ENCODE measurements at places on chromosomes 12 and 14.
A peak's percentile ranks its signal among the peaks of the same experiment; 100 is the strongest.

GRCh38 chr14:100911665-100912316, 8.3 kb upstream of the RTL1 start:
- no peak for DNase-seq

DNA sequence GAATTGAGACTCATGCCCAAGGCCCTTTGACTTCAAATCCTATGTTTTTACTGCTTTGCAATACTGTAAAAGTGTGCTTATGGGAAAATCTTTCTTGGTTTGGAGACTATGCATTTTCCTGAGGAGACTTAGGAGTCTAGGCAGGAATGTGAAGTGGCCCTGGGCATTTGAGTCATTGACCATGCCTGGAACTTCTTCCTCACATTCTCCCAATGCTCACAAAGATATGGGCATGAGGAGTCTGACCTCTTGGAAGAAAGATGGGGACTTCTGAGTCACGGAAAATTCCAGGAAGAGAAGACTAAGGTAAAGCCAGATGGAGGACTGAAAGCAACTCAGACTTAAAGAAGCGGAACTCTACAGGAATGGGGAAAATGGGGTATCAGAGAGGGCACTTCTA, 38.2 kb upstream of the ZNF641 start:
- DNase-seq = no peak

DNA sequence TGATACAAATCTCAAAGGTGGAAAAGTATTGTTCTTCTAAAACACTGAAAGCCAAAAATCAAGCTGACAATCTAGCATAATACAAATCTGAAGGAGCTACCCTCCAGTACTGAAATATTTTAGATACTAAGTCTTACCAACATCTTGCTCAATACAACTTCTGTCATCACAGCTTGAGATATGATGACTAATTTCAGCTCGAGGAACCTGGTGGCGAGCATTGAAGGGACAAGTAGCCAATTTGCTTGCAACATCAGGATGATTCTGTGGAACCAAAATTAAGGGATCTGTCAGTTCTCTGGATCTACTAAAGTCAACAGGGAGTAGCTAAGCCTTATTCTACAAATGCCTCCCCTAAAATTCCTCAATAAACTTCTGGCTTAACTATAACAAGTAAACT, 10.4 kb downstream of the GTSF1 start:
- DNase-seq = peak; percentile 62

- no peak for DNase-seq
Observed at GRCh38 chr12:109881752-109882151, 1.4 kb upstream of the GLTP start.

- no peak for DNase-seq
Observed at GRCh38 chr12:3490895-3491144, 183 bp upstream of the PRMT8 start.

DNA sequence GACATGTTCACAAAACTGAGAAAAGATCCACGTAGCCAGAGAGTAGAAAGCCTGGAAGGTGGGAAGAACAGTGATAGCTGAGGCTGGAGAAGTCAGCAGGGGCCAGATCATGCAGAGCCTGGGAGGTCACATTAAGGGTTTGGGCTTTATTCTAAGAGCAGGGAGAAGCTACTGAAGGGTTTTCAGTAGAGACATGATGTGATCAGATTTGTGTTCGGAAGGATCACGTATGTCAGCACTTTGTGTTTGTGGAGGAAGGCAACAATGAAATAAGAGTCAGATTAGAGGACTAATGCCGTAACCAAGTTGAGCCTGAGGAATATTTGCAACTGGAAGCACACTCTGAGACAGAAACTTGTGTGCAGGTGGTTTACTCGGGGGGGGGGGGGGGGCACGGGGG, 4.2 kb upstream of the PCK2 start:
- DNase-seq = no peak

- no peak for DNase-seq
Observed at GRCh38 chr12:105348142-105348541, 17.7 kb downstream of the C12orf75 start.

- peak; percentile 17 for DNase-seq
Observed at GRCh38 chr12:108333898-108334699, 5.0 kb downstream of the CMKLR1 start.

DNA sequence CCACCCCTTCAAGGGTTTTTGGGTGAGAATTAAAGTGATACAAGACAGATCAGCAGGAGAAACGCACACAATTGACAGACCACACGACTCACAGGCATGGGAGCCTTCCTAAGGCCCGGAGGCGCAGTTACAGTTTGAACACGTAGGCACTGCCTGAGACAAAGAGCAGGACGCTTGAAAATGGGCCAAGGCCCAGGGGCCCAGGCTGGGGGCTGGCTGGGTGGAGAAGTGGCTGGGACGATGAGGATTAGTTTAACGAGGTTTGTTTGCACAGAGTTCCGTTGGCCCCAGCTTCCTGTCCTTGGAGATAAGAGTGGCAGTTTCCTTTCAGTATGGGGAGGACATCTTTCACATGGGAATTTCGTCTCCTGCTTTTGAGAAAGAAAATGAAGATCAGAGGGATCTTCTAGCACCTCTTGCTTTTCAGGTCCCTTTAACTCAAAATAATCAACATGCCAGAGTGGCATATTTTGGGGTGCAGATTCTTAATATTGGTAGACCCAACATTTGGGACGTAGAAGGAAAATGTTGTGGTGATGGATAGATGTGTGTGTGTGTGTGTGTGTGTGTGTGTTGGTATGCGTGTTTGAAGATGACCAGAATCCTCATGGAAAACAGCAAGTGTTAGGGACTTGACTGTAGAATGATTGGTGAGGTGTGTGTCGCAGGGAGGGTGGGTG, 44.6 kb downstream of the DLK1 start:
- DNase-seq = no peak

- DNase-seq = no peak
Observed at GRCh38 chr12:87336814-87337336, 692.3 kb downstream of the C12orf50 start.

DNA sequence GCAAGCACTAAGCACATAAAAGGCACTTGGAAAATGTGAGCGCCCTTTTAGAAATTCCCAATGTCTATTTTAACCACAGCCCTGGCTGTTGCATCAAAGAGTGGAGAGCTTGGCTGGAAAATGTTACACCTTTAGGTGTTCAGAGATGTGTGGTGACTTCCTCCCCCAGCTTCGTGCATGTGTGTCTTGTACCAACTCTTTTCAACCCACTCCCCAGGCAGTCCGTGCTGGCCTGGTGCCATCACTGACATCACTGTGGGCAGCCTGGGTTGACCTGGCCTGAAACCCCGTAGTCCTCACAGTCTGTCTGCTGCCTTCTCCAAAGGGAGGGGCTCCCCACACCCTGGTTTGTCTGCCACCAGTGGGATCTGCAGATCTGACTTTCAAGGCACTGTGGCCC, 101.8 kb downstream of the SCARB1 start:
- DNase-seq = no peak

- DNase-seq = no peak
Observed at GRCh38 chr12:25496098-25496587, 56.9 kb downstream of the LMNTD1 start.

GRCh38 chr14:99150236-99150635, 121.8 kb downstream of the BCL11B start:
- no peak for DNase-seq

DNA sequence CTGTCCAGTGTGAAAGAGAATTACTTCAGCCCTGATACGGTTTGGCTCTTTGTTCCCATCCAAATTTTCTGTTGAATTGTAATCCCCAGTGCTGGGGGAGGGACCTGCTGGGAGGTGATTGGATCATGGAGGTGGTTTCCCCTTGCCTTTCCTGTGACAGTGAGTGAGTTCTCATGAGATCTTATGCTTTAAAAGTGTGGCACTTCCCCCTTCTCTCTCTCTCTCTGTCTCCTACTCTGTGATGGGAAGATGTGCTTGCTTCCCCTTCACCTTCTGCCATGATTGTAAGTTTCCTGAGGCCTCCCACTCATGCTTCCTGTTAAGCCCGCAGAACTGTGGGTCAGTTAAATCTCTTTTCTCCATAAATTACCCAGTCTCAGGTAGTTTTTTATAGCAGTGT, 5.5 kb upstream of the SLC15A5 start:
- DNase-seq = no peak

DNA sequence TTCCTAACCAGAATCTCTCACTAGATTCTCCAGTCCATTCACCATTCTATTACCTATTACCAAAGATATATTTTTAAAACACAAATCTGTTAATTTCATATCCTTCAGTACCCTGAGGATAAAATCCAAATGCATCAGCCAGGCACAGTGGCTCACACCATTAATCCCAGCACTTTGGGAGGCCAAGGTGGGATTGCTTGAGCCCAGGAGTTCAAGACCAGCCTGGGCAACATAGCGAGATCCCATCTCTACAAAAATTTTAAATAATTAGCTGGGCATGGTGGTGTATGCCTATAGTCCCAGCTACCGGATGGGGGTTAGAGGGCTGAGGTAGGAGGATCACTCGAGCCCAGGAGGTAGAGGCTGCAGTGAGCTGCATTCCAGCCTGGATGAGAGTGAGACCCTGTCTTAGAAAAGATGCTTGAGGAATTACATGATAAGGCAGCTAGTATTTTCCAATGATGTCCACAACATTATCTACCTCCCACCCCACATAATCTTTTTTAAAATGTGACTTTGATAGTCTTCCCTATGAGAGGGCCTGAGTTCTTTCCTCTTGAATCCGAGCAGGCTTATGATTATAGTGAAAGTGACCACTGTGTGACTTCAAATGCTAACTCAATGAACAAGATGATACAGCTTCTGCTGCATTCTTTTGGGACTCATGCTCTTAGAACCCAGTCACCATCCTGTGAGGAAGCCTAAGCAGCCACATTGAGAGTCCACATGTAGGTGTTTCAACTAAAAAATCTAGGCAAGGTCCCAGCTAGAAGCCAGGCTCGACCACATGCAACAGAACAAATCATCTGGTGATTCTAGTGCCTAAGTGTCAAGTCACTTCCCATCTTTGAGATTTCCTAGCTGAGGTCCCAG, 18.0 kb downstream of the HECTD1 start:
- DNase-seq = no peak

DNA sequence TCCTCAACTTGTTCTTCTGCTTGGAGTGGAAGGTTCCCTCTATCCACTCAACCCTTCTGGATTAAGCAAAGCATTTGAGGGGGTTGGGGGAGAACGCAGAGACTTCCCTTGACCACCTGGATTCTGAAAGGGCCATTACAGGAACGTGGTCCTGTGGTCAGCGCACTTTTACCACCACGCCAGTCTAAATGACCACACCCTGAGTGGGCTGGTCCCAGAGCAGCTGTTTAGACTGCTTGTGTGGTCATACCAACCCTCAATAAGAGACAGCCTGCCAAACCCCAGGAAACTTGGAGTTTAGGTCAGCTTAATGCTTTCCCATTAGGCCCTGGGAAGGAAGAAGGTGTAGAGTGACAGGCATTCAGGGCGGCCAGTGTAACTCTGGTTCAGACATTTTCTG, 165.5 kb upstream of the ATP2B1 start:
- DNase-seq = no peak

- DNase-seq = no peak
Observed at GRCh38 chr12:117080661-117081144, 18.5 kb downstream of the TESC start.

DNA sequence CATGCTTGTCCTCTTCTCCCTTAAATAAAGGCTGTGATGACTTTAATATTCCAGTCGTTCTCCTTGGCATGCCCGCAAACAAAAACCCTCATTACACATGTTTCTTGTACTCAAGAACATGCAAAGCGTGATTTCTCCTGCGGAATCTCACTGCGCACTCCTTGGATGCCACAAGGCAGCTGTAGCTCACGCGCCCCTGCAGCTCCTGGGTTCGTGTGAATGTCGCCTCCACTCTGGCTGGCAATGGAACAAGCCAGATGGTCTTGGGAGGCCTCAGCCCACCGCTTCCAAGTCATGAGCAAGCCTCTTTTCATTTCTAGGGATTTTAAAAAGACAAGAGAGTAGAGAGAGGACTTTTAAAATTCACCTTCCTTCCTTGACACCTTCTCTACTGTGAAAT, 403.8 kb downstream of the PCNX1 start:
- DNase-seq = no peak

DNA sequence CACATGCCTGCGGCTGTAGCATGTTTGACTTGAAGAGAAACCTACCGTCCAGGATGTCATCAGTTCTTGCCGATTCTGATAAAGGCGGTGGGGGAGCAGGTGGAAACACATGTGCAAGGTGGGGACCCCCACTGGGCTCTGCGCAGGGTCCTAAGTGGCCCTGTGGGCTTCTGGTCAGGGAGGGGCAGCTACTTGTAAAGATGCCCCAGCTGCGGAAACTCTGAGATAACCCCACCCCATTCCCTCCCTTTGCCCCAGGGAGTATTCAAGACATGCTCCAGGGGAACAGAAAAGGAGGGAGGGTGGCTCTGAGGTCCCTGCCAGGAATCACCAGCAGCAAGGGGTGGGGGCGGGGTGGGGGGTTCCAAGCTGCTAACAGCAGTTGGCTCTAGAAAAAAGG, 67.6 kb downstream of the PIWIL1 start:
- DNase-seq = no peak

DNA sequence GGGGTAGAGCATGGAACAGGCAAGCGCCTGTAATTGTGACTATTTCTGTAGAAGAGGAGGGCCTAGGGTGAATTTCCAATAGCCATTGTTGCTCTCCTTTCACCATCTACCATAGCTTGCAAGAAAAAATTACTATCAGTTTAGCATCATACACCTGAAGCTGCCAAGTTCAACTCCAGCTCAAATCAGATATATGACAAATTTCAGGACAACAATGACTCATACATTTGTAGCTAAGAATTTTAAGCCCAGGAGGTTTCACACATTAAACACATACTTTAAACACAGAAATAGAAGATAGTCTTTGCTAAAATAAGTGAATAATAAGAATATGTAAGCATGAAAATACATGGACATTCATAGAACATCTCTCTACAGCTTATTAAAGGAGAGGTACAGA, 17.6 kb upstream of the G2E3 start:
- DNase-seq = no peak

- peak; percentile 62 for DNase-seq
Observed at GRCh38 chr14:26917086-26917485, 319.3 kb upstream of the NOVA1 start.

Measured in RKO (cell line).